NCI-H510A (cell line): ENCODE measurements at places on chromosomes 7 and 10.

DNA sequence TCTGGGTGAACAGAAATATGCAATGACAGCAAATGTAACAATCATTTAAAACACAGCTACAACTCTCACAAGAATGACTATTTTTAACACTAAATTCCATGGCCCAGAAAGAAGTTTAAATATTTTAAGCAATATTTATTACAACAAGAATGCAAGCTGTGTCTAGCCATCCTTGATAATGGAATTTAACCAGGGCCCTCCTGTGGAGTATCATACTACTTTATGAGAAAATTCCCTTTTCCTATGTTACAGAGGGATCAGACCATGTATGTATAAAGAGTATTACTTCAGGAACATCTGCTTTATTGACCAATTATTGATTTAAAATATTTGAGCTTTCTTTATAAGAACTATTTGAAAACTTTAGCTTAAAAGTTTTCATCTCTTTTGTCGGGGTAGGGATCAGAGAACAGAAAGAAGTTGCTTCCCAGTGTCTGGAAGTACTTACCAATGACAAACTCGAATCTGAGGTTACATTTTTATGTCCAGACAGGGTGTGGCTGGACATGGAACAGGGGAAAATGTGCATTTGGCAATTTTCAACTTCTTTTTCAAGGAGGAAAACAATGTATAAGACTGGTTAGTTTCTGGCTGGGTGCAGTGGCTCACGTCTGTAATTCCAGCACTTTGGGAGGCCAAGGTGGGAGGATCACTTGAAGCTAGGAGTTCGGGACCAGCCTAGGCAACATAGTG lies 48.3 kb upstream of the NRBF2 start:
- no peak for DNase-seq

DNA sequence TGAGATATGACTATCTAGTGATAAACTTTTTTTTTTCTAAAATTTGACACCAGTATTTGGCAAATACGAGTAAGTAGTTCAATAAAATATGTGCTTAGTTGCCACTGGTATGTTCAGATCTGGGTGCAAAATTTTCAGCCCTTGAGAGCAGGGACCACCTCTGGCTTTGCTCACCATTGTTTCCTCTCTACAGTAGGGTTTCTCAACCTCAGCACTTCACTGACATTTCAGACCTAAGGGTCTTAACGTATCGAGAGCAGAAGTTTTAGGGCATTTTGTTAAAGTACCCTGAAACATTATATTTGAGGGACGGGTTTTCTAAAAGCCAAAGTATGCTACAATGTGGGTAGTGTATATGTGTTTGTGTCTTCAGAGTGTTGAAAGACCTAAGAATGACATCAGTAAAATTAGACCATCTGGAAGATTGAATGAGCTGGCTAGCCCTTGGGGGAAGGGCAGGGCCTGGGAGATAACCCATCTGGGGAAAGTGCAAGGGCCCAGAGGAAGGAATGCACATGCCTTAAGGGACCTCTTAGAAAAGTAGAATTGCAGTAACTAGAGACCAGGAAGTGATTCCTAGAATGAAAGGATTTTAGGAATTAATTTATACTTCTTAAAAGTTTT lies 11.8 kb downstream of the BZW2 start:
- DNase-seq: no peak

DNA sequence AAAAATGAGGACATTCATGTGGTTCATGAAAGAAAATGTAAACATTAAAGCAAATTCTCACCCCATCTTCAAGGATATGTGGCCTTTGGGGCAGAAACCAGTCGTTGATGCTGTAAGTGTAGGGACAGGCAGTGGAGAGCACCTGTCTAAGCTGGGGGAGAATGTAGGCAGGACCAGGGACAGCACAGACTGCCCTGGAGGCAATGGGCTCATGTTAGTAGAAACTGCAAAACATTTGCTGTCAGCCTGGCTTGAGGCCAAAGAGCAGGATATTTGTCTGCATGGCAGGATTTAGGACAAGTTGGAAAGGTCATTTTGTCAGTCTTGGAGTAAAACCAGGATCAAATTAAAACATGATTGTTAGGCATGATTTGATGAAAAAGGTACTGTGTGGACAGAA lies 211.6 kb upstream of the AGK start:
- DNase-seq: no peak

DNA sequence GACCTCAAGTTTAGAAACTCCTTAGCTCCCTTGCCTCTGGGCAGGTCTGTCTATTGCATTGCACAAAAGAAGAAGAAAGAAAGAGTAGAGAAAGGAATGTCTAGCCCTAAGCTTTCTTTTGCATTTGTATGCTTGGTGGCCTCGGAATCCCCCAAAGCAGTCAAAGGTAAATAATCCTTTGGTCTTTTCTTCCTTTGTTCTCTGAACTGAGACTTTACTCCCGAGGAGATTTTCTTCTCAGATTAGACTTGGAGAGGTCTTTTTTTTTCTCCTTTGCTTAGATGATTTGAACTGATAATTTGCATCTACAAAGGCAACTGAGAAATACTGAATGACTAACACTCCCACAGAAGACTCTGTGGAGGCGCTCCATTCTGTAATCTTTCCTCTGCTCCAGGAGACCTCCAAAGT lies 93.2 kb downstream of the AKR1D1 start:
- no peak for DNase-seq

- no peak for DNase-seq
These were observed 341.6 kb upstream of the KCND2 start for GRCh38 chr7:119931230-119931824.

GRCh38 chr7:29292886-29293658 lies 98.5 kb downstream of the CHN2 start:
- no peak for DNase-seq

DNA sequence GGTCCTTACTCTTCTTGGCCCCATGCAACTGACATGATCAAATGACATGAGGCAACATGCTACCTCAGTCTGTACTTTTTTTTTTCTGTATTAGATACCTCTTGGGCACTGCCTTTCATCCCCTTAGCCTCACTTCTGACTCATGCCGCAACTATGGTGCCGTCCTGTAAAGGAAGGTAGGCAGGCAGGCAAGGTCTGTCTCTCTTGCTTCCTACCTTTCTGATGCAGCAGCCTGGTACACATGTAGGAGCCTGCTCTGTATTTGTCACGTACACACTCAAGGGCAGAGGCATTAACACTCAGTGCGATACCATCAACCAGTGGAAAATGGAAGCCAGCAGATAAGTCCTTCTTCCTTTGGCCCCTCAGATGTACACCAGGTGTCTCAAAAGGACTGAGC lies 146.7 kb downstream of the ATE1 start:
- DNase-seq: no peak

DNA sequence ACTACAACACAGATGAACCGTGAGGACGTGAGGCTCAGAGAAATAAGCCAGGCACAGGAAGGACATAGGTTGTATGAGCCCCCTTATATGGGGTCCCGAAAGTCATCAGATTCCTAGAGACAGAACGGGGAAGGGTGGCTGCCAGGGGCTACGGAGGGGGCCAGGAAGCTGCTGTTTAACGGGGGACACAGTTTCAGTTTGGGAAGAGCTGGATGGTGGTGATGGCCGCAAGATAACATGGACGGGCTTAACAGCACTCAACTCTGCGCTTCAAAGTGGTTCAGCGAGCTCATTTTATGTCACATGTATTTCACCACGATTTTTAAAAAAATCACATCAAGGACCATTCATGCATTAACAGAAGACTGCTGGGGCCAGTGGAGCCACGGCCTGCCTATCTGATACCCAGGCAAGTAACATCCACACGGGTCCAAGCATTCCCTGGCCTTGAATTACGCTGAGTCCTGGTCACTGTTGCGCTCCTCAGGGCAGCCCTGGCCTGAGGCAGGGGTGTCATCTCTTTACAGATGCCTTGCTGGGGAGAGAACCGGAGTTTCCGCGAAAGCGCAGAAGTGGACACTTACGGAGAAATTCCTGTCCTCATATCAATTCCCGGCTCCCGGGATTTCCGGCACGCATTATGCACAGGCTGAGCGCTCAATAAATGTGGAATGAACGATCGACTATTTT lies 1.5 kb downstream of the CARD11 start:
- no peak for DNase-seq

DNA sequence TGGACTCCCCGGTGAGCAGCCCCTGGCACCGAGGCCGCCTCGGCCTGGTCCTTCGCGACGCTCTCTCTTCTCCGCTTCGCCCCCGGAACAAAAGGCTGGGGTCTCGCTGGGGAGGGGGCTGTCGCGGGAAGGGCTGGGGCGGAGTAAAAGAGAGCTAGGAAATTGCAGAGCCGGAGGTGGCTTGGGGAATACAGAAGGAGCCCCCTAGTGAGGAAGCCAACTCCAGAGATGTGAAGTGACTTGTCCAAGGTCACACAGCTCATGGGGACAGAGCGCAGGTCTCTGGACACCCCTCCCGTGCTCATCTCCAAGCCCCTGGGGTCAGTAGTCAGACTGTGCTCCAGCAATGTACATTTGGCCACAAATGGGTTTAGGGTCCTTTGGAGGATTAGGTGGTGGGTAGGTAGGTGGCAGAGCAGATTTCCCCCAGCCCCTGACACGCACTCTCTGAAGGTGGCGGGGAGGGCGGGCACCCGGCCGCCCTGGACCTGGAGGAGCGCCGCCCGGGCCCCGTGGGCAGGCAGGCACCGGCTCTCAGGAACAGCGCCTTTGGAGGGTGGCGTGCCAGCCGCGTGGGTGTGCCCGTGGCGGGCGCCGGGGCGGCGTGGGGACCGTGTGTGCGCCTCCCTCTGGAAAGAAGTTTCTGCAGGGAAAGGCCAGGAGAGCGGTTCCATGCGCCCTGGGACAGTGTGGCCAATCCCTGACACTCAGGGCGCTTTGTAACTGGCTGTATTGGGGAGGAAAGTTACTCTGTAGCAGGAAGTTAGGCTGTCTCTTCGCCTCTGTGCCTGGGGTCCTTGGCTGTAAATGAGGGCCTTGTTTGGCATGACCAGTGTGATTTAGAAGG lies 910 bp downstream of the WIPF3 start:
- no peak for DNase-seq

GRCh38 chr7:33886149-33886623 lies 19.2 kb upstream of the BMPER start:
- DNase-seq: no peak

DNA sequence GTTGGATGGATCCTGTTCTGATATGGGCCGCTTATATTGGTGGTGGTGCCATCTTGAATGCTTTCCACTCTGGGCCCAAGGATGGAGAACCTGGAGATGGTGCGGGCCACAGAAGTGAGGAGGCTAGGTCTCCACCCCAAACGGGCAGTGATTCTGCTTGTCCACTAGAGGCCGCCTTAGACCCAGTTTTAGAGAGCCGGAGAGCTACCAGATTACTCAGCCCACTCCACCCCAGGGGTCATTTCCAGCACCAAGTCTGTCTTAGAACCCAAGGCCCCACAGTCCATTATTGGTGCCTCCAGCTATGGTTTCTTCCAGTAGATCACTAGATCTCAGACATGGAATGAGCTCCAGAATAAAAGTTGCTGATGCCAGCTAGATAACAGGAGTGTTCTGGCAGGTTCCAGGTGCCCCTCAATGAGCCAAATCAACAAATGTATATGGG lies 11.8 kb upstream of the CAMK2G start:
- peak; percentile 39 for DNase-seq

- DNase-seq: no peak
These were observed 244.6 kb upstream of the MGMT start for GRCh38 chr10:129222436-129222835.

DNA sequence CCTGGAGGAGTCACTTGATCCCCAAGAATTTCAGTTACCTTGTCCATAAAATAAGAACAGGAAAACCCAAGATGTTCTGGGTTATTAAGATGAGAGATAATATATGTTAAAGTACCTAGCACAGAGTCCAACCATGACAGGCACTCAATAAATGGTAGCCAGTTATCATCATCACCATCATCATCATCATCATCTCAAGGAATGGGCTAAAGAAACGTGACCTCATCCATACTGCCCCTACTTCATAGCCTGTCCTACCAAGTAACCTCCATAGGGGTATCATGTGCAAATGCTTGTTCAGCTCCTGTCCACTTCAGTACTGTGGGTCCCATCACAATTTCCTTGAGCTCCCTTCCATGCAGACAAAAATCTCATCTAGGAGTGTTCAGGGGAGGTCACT lies 14.4 kb downstream of the FGFR2 start:
- no peak for DNase-seq

GRCh38 chr7:42029405-42029804 lies 207.6 kb downstream of the GLI3 start:
- no peak for DNase-seq

GRCh38 chr10:80528185-80528700 lies 9.5 kb upstream of the SH2D4B start:
- DNase-seq: no peak

DNA sequence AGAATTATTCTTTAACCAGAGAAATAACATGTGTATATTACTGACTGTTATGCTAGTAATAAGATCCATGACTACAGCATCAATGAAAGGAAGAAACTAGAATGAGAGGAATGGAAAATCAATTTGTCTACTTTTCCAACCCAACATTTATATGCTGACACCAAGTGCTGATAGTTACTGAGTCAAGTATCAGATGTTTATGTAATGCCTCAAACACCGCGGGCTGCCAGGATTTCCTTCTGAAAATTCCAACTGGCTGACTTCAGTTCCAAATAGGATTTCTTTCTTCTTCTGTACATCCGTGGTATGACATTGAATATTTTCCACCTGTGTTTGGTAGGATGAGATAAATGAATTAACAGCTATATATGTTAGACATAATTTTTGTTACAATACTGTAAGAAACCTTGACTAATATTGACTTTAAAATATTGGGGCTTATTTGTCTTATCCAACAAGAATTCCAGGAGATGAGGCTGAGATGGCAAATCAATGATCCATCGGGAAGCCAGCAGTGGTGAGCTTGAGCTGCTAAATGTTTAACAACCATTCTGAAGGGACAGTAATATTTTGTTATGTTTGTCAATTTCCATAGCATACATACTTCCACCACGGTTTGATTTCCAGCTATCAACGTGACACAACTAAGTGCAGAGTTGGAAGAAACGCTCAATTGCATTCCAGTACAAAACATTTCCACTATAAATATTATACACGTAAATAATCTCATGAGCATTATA lies 435.2 kb upstream of the AUTS2 start:
- no peak for DNase-seq

- no peak for DNase-seq
These were observed 193.8 kb downstream of the SNX10 start for GRCh38 chr7:26485367-26485934.

DNA sequence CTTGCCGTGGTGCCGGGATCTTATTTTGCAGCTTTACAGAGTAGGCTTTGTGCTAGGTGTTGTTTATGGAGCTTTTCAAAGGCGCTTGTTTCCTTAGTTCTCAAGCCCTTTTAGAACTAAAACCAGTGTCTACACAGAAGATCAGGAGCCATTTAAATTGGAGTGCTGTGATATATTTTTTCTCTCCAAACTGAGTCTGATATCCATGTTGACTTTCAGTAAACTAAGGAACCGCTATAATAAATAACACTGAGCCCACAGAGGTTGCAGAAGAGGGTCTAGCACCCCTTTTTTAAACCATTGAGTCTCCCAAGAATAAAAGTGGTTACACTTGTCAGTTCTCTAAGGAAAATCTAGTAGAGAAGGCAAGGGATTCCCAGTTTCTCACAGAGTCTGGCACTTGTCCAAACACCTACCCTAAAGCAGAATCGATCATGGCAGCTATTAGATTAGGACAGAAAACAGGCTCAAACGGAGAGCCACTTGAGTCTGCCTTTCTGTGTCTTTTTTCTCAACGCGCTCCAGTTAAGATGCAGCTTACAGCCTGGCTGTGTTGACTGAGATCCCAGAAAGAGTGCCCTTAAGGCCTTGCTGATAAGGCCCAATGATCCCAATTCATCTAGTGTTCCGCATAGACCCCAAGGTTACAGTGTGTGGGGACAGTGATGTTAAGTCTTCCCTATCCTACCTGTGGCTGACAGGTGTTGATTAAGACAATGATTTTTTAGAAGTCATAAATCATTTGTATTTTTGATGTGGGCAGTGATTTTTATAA lies 804 bp downstream of the TMEM106B start:
- no peak for DNase-seq
